ENCODE measurements at places on chromosomes 7 and 10. TPM values are rescaled to one million over a fixed set of nuclear protein-coding genes. Genes with fewer than 3 reads are reported as not detected.

DNA sequence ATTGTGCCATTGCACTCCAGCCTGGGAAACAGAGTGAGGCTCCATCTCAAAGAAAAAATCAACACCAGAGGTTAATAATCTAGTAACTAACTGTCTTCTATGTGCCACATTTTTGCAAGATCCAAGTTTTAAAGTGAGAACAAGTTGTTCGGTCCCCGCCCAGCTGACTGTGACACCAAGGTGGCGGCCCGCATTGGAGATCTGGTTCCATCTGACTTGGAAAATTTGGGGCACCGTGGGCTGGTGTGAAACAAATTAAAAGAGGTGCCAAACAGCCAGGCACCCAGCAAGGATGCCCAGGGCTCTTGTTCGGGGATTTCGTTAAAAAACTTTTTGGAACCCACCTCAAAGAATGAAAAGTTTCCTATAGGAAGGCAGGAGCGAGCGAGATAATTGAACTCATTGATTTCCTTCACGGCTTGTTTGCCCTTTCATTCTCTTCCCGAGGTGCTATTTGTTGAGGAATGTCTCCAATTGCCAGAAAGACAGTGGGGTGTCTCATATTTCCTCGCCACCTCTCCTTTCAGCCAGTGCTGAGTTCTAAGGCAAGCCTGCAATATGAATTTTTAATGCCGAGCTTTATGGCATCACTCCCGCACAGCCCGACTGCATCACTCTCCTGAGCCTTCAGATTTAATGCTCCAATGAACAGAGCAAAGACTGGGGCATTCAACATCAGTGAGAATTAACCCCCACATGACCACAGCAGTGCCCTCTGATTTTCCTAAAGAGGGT, 156.9 kb upstream of the SH2B2 start:
- no peak for DNase-seq

TAS2R3 gene
- 1.5 TPM for total RNA-seq

DNA sequence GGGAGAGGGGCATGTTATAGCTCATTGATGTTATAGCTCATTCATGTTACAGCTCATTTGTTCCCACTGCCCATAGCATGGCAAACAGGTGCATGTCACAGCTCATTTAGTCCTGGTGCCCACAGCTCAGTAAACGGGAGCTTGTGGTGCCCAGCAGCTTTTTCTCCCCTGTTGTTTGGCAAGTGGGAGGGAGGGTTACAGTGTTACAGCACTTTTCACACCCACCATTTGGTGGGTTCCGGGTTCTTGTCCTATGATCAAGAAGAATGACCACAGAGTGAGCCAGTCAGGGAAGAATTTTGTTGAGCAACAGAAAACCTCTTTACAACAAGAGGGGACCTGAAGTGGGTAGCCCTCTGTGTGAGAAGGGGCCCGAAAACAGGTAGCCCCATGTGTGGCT, 162.8 kb upstream of the CSTF2T start:
- no peak for DNase-seq

GRCh38 chr10:97087296-97087695, 98.5 kb downstream of the SLIT1 start:
- no peak for DNase-seq
